ENCODE measurements at places on chromosomes 7 and 10. TPM values are rescaled to one million over a fixed set of nuclear protein-coding genes. Genes with fewer than 3 reads are reported as not detected.

- DNase-seq, result no peak
Observed at GRCh38 chr7:100546926-100547800, 8.2 kb downstream of the AGFG2 start.

Gene EPDR1
- polyA plus RNA-seq, result 3.3 TPM

DNA sequence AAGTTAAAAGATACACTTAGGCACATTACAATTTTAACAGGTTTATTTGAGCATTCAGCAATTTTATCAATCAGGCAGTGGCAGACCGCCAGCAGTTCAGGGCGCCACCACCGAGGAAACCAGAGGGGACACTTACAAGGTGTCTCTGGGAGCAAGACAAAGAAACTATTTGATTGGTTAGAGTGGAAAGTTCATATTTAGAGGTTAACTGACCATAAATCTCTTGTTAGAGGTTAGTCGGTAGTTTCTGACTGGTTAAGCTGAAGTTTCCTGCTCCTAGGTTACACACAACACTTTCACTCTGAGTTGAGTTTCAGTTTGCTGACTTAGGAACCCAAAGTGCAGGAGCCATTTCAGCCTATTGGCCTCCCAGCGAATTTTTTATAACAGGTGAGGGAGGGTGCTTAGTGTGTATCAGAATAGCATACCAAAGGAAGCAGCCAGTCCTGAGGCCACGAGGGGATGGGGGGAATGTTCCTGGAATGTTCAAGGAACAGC, 10.8 kb upstream of the PVRIG start:
- peak; percentile 33 for DNase-seq

Gene PIP
- polyA plus RNA-seq, result not detected

GRCh38 chr7:80002865-80003264, 131.8 kb upstream of the GNAI1 start:
- DNase-seq, result no peak

DNA sequence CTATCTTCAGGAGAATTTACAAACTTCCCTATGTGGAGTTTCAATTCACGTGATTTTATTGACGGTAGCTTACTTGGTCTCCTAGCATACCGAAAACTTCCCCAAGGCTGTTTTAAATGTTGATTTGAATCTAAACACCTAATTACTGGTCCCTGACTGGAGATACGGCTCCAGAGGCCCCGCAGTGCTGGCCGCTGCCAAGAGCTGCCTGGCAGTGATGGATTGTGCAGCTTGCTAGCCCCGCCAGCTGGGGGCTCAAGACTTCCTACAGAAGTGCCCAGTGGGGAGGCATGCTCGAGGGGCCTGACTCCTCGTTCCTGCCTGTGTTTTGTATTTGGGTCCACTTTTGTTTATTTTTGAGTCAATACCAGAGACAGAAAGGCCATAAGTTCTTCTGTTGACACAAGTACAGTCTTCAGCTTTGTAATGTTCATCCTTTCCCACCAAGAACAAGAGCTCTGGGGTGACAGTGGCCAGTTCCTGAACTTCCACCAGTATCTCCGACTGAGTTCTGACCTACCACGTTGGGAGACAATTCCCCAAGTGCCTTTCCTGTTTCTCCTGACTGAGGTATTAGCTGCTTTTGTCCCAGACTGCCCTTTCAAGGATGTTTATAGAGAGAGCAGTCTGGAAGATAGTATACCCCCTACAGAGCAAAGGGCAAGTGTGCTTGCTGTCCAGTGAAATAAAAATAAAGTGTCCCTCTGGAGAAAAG, 80.7 kb upstream of the CXCL12 start:
- DNase-seq, result no peak

Gene DLX5
- not detected for polyA plus RNA-seq

Gene UBE2D1
- 19.2 TPM for polyA plus RNA-seq

GRCh38 chr10:102555781-102556328, 52.1 kb downstream of the SUFU start:
- no peak for DNase-seq

- no peak for DNase-seq
Observed at GRCh38 chr10:115989621-115990020, 283.4 kb downstream of the GFRA1 start.

Gene SRRM3
- not detected for polyA plus RNA-seq

Gene NRP1
- not detected for polyA plus RNA-seq

DNA sequence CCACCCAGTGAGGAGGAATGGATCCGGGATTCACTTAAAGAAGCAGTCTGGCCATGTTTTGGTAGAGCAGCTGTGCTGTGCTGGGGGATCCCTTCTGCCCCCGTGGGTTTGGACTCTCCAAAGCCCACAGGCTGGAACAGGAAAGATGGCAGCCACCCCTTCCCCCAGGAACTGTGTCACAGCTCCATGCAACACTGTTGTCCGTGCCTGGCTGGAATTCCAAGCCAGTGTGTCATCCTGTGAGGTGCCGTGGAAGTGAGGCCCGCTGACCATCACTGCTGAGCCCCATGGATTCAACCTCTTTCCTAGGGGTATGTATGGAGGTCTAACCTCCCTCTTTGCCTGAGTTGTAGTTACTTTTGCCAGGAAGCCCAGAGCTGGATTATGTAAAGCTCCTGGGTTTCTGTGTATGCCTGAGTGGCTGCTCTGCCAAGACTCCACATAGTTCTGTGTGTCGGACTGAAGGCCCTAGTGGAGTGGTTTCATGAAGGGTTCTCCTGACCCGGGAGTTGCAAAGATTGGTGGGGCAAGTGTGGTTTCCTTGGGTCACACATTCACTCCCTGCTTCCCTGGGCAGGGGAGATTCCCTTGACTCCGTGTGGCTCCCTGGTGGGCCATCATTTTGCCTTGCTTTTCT, 35.1 kb upstream of the PCGF5 start:
- no peak for DNase-seq

Gene GIMAP5
- polyA plus RNA-seq, result 570 TPM

Gene HYAL4
- not detected for polyA plus RNA-seq

DNA sequence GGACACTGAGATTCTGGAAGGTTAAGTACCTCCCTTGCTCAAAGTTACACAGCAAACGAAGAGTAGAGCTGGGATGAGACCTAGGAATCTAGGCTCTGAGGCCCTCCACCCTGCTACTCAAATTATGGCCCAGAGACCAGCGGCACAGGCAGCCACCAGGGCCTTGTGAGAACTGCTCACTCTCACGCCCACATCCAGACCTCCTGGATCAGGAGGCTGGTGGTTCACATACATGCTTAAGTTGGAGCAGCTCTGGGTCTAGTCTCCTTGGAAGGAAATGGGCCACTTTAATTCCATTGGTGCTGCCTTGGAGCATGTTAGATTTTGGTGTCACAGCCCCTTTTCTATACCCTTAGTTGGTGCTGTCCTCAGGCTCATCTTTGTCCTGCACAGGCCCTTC, 41.9 kb downstream of the ADRA2A start:
- no peak for DNase-seq

DNA sequence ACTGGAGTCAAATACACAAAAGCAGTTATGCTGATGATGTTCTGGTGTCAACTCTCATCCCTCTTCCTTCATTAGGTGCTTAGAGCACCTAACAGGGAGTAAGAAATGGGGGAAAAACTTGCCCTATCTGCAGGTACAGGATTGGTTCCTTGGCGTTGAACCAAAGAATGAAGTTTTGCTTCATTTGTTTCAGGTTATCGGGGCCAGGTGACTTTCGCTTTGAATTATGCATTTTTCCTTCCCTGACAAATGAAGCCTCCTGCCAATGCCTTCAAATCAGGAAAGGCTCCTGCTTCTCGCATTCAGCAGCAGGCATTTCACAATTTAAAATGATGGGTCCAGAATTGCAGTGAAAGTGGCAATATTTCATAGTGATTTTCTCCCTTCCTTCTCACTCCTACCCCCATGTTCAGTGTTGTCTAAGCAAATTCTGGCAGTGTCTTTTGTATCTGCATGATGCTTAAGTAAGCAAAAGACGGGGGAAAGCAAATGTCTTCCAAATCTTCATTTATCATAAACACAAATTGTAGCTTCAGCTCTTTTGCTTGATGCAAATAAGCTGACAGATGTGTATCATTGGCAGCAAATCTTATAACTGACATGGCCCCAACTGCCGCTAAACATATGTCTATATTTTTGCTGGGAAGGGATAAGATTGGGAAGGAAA, 29.4 kb downstream of the DNAJB9 start:
- DNase-seq, result no peak

GRCh38 chr10:113357681-113358300, 195.1 kb upstream of the HABP2 start:
- DNase-seq, result no peak

Gene EGR2
- polyA plus RNA-seq, result 0.15 TPM

GRCh38 chr7:157674715-157675426, 338.1 kb downstream of the DNAJB6 start:
- no peak for DNase-seq

- DNase-seq, result no peak
Observed at GRCh38 chr7:22781230-22781711, 41.4 kb downstream of the TOMM7 start.

DNA sequence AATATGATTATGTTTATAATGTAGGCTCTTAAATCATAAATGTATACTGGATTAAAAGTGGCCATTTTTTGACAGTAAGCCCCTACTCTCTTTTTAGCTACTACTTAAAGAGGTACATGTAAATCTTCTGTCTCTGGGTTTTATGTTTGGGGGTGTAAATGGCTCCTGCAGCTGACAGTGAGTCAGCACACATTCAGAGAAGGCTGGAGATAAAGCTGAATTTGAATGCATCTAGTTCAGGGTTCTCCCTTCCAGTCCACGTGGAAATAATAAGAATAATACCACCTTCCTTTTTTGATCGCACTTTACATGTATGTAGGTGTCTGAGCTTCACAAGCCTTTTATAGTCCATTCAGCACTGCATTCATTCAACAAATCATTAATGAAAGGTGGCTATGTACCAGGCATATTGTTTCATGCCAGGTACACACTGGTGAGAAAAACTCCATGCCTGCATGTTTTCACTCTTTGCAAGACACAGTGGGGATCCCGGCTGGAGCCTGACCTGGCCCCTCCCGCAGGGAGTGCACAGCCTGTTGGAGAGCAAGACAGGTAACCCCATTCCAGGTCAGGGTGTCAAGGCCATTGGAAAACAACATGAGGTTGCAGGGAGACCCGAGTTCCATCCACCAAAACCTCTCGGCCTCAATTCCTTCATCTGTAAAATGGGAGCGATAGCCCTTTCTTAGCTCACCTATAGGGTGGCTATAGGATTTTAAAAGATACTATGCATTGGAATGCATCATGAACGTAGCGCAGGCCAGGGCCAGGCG, 107.5 kb upstream of the ANLN start:
- no peak for DNase-seq

DNA sequence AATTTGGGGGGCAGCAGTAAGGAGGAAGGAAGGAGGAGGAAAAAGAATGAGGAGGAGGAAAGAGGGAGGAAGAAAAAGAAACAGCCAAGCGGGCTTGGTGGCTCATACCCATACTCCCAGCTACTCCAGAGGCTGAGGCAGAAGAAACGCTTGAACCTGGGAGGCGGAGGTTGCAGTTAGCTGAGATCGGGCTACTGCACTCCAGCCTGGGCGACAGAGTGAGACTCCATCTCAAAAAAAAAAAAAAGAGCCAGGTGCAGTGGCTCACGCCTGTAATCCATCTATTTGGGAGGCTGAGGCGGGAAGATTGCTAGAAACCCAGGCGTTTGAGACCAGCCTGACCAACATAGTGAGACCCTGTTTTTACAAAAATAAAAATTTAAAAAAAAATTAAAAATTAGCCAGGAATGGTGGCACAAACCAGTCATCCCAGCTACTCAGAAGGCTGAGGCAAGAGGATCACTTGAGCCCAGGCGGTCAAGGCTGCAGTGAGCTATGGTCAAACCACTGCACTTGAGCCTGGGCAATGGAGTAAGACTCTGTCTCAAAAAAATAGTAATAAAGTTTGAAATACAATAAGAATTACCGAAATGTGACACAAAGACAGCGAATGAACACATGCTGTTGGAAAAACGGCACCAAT, 14.1 kb upstream of the CRCP start:
- DNase-seq, result no peak

Gene HOXA3
- polyA plus RNA-seq, result not detected

DNA sequence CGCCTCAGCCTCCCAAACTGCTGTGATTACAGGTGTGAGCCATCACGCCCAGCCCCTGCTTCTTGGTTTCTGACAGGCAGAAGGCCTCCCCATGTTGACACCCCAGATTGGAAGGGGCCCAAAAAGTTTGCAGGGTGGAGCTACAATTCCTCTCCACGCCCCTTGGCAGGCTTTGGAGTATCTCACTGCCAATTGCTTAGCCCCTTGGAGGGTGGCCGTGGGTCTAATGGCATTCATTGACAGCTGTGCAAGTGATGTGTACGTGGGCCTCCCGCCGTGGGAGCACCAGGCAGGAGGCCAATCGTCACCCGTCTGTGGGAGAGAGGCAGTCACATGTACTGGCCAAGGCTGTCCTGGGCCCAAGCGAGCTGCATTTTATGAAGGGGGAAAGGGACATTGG, 73.7 kb upstream of the PPIF start:
- DNase-seq, result no peak

DNA sequence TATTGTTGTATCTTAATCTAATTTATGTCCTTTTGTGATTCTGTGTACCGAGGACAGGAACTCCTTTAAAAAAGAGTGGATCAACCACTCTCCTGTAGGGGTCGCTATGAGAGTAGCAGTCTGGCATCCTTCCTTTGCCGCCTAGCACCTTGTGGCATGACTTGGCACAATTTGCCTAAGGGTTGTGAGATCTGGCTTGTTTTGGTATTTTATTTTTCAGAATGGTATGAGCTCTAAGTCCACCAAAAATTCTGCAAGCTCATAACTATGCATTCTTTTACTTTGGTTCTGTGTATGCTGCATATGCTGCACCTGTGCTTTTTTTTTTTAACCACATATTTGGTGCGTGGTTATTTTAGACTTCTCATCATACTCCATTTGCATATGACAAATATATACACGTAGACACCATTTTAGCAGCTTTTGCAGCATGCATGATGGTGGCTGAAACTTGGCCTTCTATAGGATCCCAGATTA, 112.8 kb downstream of the CDK14 start:
- DNase-seq, result no peak

Gene SRGN
- polyA plus RNA-seq, result 79.1 TPM

DNA sequence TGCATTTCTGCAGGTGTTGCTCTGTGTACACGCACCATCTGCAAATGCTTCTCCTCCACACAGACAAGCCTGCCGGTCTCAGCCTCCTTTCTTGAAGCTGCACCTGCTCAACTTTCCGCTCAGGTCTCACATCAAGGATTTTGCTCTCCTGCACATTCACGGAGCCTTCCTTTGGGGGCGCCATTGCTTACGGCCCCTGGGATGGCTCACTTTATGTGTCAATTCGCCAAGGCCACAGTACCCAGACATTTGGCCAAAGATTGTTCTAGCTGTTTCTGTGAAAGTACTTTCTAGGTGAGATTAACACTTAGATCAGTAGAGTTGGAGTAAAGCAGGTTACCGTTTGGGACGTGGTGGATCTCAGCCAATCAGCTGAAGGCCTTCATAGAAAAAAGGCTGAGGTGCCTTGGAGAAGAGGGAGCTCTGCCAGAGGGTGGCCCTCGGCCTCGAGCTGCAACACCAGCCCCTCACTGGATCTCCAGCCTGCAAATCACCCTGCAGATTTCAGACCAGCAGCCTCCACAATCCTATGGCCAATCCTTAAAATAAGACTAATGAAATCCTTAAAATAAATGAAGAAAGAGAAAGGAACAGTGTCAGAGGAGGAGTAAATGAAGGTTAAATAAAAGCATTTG, 39.9 kb upstream of the PPP2R2D start:
- no peak for DNase-seq

- no peak for DNase-seq
Observed at GRCh38 chr10:71720288-71720687, 710 bp upstream of the C10orf105 start.

- DNase-seq, result no peak
Observed at GRCh38 chr7:151869455-151869854, 7.5 kb downstream of the PRKAG2 start.

Gene TMEM213
- polyA plus RNA-seq, result not detected

GRCh38 chr7:46009211-46009610, 88.1 kb upstream of the IGFBP3 start:
- DNase-seq, result no peak

Data from naive thymus-derived CD4-positive, alpha-beta T cell (primary cell).